ENCODE measurements at places on chromosomes 4 and X. TPM values are rescaled to one million over a fixed set of nuclear protein-coding genes. Genes with fewer than 3 reads are reported as not detected.
A peak's percentile ranks its signal among the peaks of the same experiment; 100 is the strongest.

Gene ABCE1
- total RNA-seq = 48.8 TPM

Gene CLCN4
- total RNA-seq = 2.2 TPM

Gene UNC5C
- 4.7 TPM for total RNA-seq

Gene GYG2
- 14.1 TPM for total RNA-seq

Gene PABPC1L2A
- total RNA-seq = not detected

Gene USP17L29
- not detected for total RNA-seq

Gene ARHGAP24
- total RNA-seq = 22.0 TPM

Gene INTS12
- total RNA-seq = 20.8 TPM

Gene IL21
- total RNA-seq = not detected

Gene PDE5A
- total RNA-seq = 17.0 TPM

Gene PDLIM3
- 63.0 TPM for total RNA-seq

Gene CHIC1
- 7.4 TPM for total RNA-seq

Gene PDGFRA
- 69.6 TPM for total RNA-seq

Gene RAP2C
- 49.7 TPM for total RNA-seq

Gene GIMD1
- not detected for total RNA-seq

- DNase-seq = no peak
Measured at GRCh38 chr4:119149110-119149509, 13.5 kb downstream of the MYOZ2 start.

DNA sequence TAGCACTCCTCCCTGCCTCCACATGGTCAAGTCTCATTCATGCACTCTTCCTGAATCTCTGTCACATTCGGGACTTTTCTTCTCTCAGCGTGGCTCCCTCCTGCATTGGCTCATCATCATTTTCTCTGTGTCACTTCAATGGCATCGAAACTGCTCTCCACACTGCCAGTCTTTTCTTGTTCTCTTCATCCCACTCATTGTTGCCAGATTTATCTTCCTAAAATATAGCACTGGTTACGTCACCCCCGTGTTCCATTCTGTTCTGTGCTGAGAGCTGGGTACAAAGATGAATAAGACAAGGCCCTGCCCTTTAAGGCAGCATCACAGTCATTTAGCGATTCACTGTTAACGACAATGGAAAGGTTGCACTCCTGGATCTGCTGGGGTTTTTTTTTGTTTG, 174.4 kb upstream of the TBC1D9 start:
- no peak for DNase-seq

GRCh38 chr4:86961116-86961515, 26.3 kb downstream of the AFF1 start:
- no peak for DNase-seq

- DNase-seq = no peak
Measured at GRCh38 chrX:69060631-69061408, 104.4 kb downstream of the PJA1 start.

DNA sequence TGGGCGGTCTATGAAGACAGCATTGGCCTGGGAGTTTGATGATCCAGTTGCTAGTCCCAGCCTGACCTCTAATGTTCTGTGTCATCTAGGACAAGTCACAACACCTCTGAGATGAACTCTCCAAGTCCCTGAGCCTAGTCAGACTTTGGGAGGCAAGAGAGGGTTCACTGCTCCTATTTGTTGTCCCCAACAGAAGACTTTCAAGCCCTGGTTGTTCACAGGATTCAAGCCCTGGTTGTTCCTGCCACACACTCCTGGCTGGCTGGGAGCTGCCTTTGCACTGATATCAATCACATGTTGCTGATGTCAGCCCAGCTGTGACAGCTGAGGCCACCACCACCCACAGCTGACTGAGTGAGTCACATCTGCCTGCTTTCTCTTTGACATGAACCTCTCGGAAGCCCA, 253.2 kb upstream of the RASGEF1B start:
- no peak for DNase-seq

DNA sequence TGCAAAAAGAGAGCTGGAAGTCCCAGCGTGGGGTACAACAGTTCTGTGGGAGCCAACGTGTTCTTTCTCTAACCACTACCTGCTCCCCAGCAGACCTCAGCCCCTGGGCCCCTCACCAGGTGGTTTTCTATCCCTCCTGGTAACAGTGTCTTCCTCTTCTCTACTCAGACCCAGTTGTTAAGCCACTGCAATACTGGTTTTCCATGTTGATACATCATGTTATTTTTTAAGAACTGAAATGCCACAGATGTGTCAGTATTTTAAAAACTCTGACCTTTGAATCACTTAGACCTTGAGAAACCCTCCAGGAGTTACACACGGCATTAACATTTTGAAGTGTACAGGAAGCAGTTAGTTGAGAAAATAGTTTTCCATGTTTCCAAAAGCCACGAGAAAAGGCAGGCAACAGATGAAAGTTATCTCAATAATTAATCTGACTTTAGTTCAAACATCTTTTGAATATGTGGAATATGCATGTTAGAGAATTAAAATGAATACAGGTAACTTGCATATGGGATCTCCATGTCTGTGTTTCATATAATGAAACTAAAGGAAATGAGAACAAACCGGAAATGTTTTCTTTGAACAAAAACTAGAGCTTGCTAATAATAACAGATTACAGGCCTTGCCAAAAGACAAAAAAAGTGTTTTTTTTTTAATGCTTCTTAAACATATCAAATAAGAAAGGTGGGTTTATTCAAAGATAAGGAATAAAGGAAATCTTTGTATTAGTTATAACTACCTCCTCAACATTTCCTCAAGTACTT, 108.8 kb downstream of the ZNF827 start:
- no peak for DNase-seq

- no peak for DNase-seq
Measured at GRCh38 chrX:21503593-21503992, 129.4 kb downstream of the CNKSR2 start.

GRCh38 chrX:153723351-153724251, 586 bp downstream of the BCAP31 start:
- DNase-seq = no peak

GRCh38 chrX:133922390-133922771, 63.0 kb downstream of the GPC3 start:
- no peak for DNase-seq

GRCh38 chr4:26812049-26812714, 48.5 kb upstream of the STIM2 start:
- DNase-seq = no peak

DNA sequence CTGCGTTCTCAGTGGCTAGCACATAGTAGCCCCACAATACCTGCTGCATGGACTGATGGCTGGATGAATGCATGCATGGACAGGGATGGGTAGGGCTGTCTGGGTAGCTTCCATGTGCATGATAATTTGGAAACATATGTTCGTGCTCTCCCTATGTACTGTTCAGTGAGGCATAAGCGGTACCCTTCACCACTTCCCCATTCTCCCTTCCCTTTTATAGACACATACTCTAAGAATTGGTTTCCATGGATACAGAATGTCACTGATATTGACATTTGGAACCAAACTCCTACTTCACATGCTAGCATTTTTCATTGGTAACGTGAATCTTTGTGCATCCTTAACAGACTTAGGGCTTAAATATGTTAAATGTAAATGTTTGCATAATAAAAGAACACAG, 20.4 kb downstream of the USP46 start:
- DNase-seq = no peak

DNA sequence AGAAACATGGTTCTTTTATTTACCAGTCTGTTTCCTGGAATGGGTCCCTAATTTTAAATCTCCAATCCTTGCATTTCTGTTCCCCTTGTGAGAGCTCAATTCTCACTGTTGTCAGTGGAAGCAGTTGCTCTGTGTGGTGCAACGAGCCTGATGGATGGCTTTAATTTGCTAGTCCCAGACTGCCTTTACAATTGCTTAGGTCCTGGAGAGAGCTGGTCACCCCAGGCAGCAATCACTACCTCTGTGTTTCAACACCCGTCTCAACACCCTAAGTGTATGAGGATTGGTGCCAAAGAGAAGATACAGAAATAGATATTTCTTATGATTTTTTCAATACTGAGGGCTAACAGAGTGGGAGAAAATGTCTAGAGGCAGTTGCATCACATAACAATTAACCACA, 873.8 kb downstream of the GLUD2 start:
- no peak for DNase-seq

- DNase-seq = peak; percentile 57
Measured at GRCh38 chr4:6427439-6428090, 44.8 kb downstream of the PPP2R2C start.

DNA sequence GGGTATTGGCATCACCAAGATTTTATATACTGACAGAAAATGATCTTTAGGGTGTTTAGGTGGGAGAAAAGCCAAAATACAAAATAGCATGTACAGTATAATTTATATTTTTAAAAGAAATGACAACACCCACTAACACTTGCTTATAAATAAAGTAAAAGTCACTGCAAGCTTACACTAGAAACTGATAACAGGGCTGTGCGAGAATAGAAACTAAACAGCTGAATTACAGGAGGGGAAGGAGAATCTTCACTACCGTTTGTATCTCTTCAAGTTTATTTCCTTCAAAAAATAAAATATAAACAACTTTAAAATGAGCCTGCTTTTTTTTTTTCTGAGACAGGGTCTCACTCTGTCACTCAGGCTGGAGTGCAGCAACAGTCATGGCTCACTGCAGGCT, 22.8 kb downstream of the GRSF1 start:
- DNase-seq = no peak

- no peak for DNase-seq
Measured at GRCh38 chr4:10200869-10201268, 84.3 kb upstream of the WDR1 start.

GRCh38 chr4:59247032-59247431, 1953.1 kb upstream of the ADGRL3 start:
- no peak for DNase-seq

- DNase-seq = no peak
Measured at GRCh38 chr4:129113919-129114318, 18.0 kb downstream of the C4orf33 start.

DNA sequence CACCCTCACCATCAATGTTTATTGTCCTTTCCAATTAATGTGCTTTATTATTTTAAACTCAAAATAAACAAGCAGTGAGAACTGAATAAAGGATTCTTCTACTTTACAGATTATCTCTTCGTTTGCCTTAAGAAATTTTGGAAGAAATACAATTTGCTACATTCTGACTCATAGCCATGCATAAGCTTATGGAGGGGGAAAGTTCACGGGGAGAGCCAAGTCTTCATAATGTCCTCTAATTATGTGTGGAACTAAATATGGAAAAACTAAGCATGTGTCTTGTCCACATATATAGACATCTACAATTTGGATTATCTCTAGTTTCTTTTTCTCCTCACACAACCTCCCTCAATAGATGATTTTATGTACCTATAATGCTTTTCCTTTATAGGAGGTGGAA, 17.5 kb downstream of the CXCL13 start:
- no peak for DNase-seq

DNA sequence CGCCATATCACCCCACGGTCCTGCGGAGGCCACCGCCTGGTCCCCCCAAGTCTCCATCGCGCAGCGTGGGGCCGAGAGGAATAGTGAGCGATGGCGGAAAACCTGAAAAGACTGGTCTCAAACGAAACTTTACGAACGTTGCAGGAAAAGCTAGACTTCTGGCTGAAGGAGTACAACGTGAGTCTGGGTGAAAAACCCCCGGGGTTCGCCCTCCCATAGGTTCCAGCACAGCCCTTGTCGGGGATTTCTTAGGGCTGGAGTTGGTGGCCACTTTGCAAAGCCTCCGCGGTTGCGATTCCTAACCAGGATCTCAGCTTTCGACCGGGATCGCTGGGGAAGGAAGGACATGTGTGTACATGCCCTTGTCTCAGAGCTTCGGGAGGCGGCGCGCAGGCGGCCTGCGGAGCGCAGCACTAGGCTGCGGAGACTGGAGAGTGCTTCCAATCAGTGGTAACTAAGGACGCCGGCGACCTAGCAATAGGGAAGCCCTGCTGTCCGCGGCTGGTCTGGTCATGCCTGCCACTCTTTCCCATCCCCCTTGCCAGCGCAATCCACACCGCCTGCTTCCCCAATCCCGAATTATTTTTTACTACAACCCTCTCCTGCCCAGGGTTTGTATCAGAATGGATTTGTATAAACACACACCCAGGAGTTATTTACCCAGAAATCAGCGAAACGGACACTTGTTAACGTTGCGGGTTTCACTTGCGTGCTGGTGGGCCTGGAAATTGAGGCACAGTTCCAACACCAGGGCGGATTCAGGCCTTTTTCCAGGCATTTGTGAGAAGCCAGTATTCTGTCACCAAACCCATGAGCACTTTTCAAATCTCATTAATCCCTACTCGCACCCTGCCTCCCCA, 741 bp downstream of the SPATA18 start:
- DNase-seq = peak; percentile 94

GRCh38 chr4:88609387-88609786, 17.1 kb downstream of the HERC3 start:
- no peak for DNase-seq

DNA sequence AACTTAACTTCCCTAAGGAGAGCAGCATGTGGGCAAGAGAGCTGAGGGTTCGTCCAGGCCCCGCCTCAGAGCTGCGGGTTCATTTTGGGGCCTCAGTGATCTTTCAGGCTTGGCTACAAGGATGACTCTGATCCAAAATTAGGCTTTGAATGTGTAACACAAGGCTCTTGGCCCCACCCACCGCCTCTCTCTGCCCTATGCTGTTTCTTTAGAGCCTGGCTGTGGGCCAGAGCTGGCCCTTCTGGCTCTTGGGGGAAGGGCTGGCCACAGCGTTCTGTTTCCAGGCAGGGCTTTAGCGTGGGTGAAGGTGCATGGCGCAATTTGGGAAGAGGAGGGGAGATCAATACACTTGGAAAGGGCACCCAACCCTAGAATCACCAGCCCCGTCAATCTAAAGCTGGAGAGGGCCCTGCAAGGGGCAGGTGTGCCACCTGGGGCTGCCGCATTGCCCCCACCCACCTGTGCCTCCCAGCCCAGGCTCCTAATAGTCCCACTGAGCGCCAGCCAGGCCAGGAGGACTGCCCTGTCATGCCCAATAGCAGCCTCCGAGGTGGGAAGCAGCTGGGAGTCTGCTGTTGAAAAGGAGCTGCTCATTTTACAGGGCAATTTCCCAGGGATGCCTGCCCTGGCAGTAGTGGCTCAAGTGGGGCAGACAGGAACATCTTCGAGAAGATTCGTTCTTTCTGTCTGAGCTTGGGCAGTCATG, 84.5 kb upstream of the MAML3 start:
- no peak for DNase-seq

DNA sequence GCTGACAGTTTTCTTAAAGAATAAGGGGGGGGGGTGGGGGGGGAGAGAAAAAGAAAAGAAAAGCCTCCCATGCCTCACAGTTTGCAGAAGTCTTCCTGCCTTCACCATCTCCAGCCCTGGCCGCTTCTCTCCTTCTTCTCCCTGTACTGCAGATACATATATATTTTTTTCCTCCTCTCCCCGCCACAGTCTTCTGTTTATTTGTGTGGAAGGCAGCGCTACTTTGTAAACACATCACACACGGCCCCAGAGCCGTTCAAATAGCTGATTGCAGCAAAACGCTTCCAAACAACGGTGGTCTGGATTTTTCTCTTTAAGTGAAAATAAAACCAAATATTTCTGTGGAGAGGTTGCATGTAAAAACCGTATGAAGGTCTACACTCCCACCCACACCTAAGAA, 732 bp downstream of the NLGN4X start:
- DNase-seq = no peak

GRCh38 chrX:13376857-13377549, 57.1 kb upstream of the ATXN3L start:
- no peak for DNase-seq

GRCh38 chr4:108219998-108220397, 51.3 kb upstream of the LEF1 start:
- no peak for DNase-seq
